Activated T-helper 17 cell treated with anti-CD3 and anti-CD28 coated beads, Interleukin-2, amount 50 U/mL, for 72 hours (primary cell): ENCODE measurements at places on chromosomes 6 and 20.

- ATAC-seq: no peak
Measured at GRCh38 chr20:64166721-64167615, 2.7 kb downstream of the MYT1 start.

DNA sequence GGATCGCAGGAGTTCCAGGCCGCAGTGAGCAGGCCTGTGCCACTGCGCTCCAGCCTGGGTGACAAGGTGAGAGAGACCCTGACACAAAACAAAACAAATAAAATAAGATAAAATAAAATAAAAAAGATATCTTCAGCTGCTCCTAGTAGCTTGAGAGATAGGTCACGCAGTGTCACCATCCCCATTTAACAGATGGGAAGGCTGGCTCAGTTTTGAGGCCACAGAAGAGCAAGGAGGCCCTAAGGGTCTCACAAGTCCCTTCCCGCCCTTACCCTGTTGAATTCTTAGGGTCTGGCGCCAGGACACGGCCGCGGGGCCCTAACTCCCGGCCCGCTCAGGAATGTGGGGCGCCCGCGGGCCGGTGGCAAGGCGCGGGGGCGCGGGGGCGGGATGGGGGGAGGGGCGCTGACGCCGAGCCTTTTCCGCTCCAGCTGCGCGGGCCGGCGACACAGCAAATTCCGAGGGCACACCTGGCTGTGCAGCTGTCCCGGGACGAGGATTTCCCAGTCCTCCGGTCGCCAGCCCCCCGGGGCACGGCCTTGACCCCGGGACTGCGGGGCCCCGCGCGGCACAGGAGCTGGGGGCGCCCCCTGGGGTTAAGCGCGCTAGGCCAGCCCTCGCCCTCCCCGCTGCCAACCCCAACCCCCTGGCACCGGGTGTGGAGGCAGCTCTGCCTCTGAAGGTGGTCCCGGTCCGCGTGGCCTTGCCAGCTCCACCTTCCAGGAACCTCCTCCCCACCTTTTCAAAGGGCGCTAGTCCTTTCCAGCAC is 10.3 kb upstream of the R3HDML start:
- ATAC-seq: peak; percentile 61

GRCh38 chr20:3203315-3204123 is 963 bp downstream of the DDRGK1 start:
- ATAC-seq: peak; percentile 41

DNA sequence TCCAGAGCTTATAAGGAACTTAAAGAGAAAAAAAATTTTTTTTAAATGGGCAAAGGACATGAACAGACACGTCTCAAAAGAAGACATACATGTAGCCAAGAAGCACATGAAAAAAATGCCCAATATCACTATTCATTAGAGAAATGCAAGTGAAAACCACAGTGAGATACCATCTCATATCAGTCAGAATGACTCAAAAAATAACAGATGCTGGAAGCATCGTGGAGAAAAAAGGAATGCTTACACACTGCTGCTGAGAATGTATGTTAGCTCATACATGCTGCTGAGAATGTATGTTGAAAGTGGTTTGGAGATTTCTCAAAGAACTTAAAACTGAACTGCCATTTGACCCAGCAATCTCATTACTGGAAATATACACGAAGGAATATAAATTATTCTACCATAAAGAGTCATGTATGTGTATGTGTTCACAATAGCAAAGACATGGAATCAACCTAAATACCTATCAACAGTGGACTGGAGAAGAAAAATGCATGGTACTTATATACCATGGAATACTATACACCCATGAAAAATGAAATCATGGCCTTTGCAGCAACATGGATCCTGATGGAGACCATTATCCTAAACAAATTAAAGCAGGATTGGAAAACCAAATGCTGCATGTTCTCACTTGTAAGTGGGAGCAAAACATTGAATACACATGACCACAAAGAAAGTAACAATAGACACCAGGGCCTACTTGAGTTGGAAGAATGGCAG is 5.2 kb downstream of the OR11A1 start:
- peak; percentile 23 for ATAC-seq
